Mucosa of gallbladder (tissue), 1 donor: ENCODE measurements at places on chromosomes 16 and 17. TPM values are rescaled to one million over a fixed set of nuclear protein-coding genes. Genes with fewer than 3 reads are reported as not detected.

DNA sequence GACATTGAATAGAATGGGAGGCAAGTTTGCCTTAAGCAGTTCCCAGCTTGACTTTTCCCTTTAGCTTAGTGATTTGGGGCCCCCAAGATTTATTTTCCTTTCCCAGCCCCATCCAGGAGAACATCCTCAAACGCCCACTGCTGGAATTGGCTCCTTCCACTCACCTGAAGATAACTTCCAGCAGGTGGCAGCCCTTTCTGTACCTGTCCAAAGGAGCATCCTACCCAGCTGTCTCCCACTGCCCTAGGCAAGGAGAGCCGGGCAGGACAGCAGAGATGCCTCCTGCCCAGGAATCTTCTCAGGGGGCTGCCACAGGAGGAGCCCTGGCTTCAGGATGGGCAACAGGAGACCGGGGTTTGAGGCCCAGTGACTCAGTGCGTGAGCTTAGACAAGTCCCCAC lies 6.4 kb downstream of the CACNG5 start:
- no peak for DNase-seq

Gene C16orf90
- total RNA-seq = not detected

- no peak for DNase-seq
Observed at GRCh38 chr17:5948811-5949210, 121.4 kb upstream of the WSCD1 start.

GRCh38 chr17:76940295-76940694 lies 72.1 kb downstream of the MGAT5B start:
- no peak for DNase-seq

DNA sequence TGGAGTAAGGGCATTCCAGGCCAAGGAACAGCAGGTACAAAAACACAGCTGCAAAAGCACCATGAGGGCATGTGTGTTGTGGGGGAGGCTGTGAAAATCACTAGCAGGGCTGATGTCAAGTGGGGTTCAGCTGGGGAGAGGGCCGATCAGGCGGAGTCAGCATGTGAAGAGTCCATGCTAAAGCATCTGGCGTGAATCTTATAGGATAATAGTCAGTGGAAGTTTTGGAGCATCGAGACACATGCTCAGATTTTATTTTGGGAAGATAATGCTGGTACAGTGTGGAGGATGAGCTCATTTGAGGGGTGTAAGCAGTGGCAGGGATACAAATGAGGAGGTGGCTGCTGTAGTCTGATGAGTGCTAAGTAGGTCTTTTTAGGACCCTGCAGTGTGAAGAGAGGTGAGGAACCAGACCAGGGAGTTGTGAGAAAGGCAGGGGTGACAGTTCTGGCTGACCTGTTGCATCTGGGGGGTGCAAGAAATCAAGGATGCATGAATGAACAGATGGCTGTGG lies 30.3 kb downstream of the MMD start:
- no peak for DNase-seq

GRCh38 chr17:21215935-21216334 lies 2.0 kb upstream of the TMEM11 start:
- DNase-seq = no peak

DNA sequence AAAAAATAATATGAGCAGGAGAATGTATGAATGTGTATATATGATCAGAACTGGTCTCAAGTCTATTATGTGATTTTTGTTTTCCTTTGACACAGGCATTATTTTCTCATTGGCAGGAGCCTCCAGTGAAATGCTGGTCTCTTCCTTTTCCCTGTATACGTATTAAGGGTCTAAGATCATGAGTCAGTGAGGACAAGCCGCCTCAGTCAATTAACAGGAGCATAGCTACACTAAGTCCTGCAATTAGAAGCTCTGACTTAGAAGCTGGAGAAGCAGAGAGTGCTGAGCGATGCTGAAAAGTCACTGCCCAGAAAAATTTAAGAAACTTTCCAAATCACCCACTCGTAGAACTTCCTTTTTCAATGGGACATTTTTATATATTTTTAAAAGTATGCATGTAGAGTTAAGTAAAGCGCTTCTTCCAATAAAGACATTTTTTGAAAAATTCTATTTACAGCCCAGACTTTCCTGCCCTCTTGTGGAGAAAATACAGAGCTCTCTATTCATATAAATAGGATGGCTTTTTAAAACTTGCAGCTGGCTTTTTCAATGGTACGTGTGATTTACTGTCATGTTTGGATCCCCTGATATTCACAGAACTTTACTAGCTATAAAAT lies 70.2 kb upstream of the PSMD7 start:
- no peak for DNase-seq

DNA sequence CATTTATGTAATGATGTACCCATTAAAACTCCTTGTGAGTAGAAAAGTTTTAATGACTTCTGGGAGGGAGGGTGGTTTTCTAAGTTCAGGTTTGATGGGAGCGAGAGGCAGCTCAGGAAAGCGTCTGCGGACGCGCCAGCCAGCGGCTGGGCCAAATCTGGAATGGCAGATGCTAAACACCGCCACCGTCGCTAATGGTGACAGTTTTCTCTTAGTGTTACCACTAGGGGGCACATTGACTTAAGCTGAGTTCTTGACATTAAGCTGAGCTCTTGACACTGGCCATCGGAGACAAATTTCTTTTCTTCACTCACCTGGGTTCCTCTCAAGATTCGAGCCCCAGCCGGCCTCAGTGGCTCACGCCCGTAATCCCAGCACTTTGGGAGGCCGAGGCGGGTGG lies 6.7 kb downstream of the TRPV1 start:
- DNase-seq = no peak

Gene SPNS3
- 1.8 TPM for total RNA-seq

DNA sequence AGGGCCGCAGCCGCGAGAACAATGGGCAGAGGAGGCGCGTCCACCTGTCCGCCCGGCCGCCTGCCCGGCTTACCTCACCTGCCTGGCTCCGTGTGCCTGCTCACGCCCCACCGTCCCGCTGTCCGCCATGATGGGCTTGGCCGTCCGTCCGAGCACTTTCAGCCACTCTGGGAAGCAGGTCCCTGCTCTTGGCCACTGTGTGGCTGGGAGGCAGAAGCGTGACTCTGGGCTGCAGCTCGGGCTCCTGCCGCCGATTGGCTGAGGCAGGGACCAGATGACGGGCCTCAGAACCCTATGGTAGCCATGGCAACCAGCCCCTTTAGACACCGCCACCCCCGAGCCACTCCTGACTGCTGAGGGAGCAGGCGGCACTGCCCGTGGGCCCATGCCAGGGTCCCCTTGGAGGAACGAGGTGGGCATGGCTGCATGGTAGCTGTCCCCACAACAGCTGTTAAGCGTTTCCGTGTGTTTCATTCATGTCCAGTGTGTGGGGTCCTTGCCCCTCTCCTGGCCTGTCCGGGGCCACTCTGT lies 8.9 kb upstream of the AXIN1 start:
- no peak for DNase-seq

Gene TMIGD1
- total RNA-seq = not detected

GRCh38 chr16:12742741-12743140 lies 60.9 kb downstream of the CPPED1 start:
- DNase-seq = no peak

Gene B4GALNT2
- total RNA-seq = 4.6 TPM

Gene RDM1
- 0.75 TPM for total RNA-seq

DNA sequence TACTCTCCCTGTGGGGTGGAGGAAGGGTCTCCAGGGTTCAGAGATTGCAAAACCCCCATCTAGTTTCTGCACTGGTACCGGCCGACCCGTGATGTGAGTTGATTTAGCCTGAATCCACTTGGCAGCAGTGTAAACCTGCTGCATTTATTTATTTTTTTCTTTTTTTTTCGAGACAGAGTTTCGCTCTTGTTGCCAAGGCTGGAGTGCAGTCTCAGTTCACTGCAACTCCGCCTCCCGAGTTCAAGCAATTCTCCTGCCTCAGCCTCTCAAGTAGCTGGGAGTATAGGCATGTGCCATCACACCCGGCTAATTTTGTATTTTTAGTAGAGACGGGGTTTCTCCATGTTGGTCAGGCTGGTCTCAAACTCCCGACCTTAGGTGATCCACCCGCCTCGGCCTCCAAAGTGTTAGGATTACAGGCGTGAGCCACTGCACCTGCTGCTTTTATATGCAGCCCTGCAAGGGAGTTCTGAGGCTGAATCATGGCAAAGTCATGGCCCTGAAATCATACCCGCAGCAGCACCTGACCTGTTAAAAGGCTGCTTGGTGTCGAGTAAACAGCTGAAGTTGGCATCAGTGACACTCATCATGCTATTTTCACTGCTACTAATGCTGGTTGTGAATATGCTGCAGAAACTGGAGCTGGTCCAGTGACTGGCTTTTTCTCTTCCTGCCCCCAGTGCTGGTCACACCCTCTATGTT lies 21.4 kb downstream of the DEXI start:
- DNase-seq = no peak

Gene RCVRN
- total RNA-seq = 0.20 TPM

DNA sequence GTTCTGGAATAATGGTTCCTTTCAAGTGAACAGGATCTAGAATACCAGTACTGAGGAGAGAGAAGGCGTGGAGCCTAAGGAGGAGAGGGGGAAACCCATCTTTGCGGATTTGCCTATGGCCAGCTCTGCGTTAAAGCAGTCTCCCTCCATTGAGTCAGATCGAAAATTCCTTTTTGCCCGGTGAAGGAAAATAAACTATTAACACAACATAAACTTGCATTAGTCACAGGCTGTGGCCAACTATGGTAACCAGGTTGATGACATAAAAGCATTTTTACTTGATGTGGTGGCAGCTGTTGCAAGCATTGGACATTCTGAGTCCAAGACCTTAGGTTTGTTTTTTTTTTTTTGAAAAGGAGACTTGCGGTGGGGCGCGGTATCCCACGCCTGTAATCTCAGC lies 8.9 kb downstream of the LDAF1 start:
- DNase-seq = no peak

GRCh38 chr16:56742030-56742984 lies 12.4 kb downstream of the NUP93 start:
- no peak for DNase-seq

DNA sequence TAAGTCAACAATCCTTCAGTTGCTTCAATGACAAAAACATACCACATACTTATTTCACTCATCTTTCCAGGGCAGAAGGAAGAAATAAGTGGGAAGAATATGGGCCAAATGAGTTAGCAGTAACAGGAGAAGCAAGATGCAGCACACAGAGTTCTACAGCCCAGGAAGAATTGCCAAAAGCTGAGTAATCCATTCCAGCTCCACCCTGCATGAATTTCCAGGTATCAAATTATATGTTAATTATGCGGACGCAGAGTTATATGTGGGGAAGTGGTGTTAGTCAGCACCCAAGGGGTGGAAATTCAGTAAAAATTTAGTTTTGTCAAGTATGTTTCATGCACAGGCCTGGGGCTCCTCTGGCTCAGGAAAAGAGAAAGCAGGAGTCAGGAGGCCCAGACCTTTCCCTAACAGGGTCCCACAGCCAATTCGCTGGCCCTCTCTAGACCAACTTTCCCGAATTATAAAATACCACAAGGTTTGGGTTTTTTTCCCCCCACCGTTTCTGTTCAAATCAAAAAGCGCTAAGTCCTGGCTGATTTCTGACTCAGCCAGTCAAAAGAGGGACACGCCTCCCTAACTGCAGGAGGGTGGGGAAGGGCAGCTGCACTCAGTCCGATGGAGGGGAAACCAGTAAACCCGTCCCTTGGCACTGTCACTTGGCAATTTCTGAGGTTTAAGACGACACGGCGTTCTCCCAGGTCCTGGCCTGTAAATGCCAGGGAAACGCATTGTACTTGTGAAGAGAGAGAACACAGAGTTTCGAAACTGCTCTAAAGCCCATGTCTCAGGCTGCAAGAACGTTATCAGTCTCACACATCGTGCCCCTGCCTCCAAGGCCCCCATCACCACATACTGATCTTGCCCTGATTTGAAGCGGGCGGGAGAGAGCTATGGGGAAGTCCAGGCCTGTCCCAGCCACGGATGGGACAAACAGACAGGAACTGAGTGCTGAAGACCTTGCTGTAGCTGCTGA lies 58.1 kb downstream of the ZFHX3 start:
- no peak for DNase-seq

DNA sequence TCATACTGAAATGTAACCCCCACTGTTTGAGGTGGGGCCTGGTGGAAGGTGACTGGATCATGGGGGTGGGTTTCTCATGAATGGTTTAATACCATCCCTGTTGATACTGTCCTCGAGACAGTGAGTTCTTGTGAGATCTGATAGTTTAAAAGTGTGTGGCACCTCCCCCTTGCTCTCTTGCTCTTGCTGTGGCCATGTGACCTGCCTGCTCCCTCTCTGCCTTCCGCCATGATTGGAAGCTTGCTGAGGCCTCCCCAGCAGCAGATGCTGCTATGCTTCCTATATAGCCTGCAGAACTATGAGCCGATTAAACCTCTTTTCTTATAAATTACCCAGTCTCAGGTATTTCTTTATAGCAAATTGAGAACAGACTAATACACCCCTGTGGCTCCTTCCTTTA lies 40.6 kb downstream of the STAT3 start:
- DNase-seq = no peak

Gene KCTD13
- 28.4 TPM for total RNA-seq

- DNase-seq = no peak
Observed at GRCh38 chr16:86768228-86768791, 190.0 kb downstream of the FOXL1 start.

DNA sequence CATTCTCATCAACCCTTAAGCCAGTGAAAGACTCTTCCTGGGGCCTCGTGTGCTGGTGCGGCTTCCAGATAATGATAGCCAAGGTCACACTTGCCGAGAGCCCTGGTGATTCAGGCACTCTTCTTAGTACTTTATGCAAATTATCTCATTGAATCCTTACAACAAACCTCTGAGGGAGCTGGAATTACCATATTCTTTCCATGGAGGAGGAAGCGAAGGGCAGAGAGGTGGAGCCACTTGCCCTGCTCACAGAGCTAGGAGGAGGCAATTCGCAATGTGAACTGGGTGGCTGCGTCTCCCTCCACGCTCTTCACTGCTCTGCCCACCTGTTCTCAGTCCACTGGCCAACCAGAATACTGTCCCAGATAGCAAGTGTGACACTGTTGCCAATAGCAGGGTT lies 409.7 kb downstream of the SNX29 start:
- DNase-seq = no peak

- peak; percentile 62 for DNase-seq
Observed at GRCh38 chr16:75527825-75528299, 8.0 kb downstream of the CHST5 start.

DNA sequence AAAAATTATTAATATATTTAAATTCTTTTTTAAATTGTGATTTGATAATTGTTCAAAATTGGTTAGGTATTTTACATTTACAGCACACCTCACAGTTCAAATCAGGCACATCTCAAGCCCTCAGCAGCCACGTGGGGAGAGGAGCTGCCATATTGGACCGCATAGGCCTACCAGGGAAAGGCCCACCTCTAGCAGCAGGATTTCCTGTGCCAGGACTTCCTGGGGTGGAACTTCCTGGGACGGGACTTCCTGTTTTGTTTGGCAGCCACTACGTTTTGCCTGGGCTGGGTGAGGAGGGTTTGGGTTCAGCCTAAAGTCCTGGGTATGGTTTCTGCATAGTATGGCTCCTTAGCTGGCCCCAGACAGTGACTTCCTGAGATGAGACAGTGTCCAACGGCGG lies 298.5 kb upstream of the FOXF1 start:
- no peak for DNase-seq
